ENCODE measurements at places on chromosomes 1 and 21.
A peak's percentile ranks its signal among the peaks of the same experiment; 100 is the strongest.

- DNase-seq: no peak
Measured at GRCh38 chr1:214702556-214702955, 99.6 kb downstream of the CENPF start.

DNA sequence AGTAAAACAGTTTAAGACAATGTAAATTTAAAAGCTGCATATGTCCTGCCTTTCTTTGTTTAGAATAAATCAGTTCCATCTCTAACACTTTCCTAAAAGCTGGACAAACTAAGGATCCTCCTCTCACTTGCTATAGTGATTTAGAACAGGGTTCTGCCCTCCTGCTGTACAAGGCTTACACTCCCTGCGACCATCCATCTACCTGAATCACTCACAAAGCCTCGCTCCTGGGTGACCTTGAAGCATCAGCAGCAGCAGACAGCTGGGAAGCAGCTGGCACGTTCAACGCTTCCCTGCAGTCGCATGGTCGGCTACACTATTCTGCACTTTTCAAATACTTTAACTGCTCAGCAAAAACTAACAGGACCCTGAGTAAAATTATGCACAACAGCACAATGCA lies 128.0 kb downstream of the NTPCR start:
- DNase-seq: no peak

DNA sequence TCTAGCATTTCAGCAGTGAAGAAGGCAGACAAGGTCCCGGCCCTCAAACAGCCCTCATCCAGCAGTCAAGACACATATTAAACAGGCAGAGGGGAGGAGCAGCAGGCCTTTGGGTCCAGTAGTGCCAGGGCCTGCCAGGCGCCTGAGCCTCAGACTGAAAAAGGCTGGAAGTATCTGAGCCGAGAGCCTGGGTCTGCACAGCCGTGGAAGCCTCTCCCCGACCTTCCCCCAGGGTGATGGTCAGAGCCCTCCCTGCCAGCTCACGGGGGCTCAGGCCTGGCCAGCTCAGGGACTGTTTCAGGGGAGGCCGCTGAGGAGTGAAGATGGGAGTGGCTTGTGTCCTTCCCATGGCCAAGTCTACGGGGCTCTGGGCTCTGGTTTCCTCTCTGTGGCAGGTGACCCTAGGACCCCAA lies 565.2 kb downstream of the PTPRU start:
- DNase-seq: no peak

DNA sequence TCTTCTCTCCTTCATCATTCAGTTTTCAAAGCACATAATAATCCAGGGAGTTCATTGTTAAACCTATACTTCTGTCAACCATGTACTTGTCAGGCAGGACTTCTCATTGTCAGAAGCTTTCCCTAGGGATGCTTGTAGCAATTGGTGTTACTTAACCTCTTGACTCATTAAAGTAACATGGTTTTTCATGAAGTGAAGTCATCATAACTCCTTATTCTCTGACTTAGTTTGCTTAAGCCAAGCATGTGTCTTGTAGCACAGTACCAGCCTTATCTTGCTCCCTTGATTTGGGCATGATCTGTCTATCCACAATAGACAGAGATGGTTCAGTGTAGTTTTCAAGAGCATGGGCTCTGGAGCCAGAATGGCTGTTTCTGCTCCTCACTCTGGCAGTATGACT lies 45.3 kb downstream of the LRIG2 start:
- DNase-seq: no peak

GRCh38 chr1:72932025-72932424 lies 649.7 kb upstream of the NEGR1 start:
- no peak for DNase-seq

DNA sequence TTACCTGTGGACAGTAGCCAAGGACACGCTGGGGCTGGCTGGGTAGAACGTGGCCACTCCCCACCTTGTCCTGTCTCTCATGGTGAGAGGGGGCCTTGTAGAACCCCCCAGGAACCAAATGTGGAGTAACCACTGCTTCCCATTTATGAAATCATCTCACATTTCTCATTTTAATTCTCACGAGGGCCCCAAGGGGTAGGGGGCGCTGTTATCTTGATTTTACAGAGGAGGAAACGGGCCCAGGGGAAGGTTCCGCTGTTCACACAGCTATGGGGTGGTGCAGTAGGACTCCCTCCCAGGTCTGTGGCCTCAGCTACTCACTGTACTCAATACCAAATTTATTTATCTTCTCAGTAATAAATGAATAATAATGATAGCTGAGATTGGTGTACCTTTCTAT lies 5.5 kb downstream of the SMPDL3B start:
- DNase-seq: peak; percentile 75

DNA sequence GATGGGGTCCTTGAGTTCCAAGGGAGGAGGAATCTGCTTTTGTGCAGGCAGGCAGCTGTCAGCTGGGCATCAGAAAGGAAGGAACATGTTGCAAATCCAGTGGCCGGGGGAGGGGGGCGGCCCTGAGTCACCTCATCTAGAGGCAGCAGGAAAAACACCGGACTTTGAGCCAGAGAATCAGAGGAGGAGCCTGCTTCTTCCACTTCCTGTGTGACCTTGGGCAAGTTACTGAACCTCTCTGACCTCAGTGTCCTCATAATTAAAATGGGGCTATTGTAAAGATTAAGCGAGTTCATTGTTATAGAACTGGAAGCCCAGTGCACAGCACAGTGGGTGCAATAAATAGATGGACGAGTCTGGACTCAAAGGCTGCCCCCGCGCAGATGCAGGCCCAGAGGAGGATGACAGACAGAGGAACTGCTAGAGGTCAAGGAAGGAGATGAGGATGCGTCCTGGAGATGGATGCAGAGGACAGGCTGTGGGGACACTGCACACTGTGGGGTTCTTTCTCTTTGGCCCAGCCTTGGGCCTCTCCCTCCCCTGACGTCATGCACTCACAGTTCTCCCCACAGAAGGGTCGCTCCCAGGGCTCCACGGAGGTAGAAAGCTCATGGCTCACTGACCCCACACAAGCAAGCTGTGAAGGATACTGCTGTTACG lies 714.3 kb downstream of the MATN1 start:
- no peak for DNase-seq

GRCh38 chr1:27581823-27582243 lies 22.1 kb downstream of the AHDC1 start:
- DNase-seq: no peak

GRCh38 chr1:59011663-59012062 lies 227.8 kb upstream of the JUN start:
- no peak for DNase-seq

DNA sequence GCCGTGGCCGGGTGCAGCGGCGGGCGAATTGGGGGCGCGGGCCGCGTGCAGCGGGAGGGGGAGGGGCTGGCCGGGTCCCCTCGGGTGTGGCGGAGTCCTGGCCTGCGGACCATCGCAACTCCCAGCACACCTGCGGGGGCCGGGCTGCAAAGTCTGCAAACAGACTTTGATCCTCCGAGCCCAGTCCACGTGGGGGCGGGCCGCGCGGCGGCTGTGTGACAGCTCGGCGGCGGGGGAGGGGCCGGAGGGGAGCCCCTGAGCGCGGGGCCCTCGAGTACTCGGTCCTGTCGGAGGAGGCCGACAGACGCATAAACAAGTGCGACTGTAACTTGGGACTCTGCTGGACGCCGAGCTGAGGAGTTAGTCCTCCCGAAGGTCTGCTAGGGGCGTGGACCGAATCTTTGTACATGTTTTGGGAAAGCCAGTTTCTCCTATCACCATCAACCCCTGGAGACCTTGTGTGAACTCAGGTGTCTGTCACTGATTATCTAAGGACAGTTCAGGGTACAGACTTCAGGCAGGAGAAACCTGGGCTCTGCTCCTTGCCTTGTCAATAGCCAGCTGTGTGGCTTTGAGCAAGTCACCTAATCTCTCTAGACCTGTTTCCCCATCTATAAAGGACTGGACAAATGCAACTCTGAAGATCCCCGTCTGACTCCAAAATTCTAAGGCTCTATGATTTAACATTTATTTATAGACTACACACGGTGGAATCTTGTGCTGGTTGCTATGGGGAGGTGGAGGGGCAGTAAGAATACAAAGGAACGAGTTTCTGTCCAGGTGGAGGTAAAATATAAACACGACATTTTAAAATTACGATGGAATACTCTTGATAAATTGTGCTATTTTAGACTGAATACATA lies 710 bp upstream of the SLC30A1 start:
- no peak for DNase-seq

DNA sequence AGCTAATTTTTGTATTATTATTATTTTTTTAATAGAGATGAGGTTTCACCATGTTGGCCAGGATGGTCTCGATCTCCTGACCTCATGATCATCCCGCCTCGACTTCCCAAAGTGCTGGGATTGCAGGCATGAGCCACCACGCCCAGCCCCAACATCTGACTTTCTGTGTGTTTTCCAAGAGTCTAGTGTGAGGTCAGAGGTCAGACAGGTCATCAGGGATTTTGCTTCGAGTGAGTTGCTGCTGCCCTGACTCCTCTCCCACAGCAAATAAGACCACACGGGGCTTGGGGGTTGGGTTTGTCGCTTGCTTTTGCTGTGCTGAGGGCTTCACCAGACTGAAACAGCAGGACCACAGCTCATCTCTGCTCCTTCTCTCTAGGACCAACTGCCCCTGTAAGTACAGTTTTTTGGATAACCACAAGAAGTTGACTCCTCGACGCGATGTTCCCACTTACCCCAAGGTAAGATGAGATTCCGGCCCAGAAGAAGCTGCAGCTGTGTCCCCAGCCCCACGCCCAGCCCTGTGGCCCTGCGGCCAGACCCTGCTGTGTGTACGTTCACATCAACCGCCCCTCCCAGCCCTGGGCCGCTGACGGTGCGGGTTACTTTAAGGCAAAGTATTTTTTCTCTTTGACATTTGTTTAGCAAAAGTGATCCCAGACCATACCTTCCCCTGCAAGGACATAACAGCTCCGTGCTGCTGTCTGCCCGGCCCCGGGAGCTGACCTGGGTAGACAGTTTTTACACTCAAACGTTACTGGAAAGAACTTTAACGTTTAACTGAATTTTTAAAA lies 97.5 kb downstream of the PDE9A start:
- no peak for DNase-seq

- no peak for DNase-seq
Measured at GRCh38 chr21:19048098-19048672, 644.6 kb upstream of the TMPRSS15 start.

DNA sequence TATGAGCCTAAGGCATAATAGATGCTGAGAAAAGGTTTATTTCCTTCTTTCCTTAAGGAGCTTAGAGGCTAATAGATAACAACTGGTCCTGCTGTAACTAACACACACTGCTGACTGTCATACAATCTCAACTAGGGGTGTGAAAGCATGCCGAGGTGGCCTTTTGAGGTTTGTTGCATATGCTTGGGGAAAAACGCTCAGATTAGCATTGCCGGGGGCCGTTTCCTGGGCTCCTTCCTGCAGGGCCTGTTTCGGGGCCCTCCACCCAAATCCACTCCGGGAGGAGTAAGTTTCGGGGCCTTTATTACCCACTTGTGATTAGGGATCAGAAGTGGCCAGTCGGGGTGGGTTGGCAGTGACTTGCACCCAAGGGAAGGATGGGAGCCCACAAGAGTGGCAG lies 27.2 kb upstream of the RCSD1 start:
- peak; percentile 38 for DNase-seq

DNA sequence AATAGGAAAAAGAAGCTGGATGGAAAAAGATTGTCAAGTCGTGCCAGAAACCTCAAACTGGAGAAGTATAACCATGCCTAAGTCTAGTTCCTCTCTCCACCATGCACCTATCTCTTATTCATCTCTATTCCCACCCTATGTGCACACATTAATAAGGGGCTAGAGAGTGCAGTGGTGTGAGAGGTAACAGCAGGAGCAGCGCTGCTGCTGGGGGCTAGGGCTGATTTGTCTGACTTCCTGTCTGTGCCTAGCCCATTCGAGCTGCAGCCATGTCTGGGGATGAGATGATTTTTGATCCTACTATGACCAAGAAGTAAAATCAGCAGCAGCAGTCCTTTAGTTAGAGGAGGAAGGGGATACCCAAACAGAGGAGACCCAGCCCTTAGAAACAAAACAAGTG lies 43.0 kb downstream of the TRIM33 start:
- no peak for DNase-seq

GRCh38 chr1:196650403-196650802 lies 1.4 kb upstream of the CFH start:
- no peak for DNase-seq

DNA sequence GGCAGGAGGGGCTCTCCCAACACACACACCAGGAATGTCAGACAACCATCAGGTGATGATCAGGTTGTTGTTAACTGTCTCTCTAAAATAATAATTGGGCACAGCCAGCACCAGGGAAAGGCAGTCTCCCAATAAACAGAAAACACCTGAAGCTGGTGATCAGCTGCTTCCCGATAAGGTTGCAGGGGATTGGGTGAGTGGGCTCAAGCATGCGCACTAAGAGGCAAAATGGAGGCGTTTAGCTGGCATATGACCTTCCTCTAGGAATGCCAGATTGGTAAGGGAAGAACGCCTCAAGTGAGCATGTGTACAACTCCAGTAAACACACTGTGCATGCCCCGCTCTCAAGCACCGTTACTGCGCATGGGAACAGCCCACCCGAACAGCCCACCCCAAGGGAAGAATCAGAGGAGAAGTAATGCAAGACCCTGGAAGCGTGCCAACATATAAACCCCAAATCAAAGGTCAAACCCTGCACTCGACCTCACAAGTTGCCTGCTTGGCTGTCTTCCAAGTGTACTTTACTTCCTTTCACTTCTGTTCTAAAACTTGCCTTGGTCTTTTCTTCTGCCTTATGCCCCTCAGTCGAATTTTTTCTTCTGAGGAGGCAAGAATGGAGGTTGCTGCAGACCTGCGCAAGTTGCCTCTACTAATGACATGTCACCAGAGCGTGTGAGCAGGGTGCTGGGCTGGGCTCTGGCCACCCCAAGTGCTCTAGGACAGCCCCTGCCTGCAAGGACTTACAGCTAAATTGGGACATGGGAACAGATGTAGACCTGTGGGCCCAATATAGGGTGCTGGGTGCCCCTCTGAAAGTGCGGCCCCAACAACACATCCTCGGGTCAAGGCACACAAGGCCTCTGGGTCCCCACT lies 200.8 kb downstream of the RHOU start:
- DNase-seq: peak; percentile 7

DNA sequence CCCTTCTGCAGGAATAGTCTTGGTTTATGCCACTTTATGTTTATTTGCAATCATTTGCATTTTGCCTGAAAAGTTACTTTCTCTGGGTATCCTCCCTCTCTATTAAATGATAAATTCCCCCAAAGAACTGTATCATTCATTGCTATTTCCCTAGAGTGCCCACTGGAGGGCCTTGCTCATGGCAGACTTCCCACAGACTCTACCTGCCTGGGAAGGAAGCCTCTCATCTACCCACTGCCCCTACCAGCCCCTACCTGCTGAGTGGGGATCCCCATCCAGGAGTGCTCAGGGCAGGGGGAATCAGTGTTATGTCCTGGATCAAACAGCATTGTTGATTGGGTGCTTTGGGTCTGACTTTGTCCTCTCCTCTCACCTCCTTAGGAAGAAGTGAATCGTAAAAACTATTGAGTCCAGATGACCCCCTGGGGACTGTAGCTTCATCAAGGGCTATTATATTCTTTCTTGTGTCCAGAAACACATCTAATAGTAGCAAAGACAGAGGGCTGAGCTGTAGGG lies 6.8 kb upstream of the LRRN2 start:
- no peak for DNase-seq

DNA sequence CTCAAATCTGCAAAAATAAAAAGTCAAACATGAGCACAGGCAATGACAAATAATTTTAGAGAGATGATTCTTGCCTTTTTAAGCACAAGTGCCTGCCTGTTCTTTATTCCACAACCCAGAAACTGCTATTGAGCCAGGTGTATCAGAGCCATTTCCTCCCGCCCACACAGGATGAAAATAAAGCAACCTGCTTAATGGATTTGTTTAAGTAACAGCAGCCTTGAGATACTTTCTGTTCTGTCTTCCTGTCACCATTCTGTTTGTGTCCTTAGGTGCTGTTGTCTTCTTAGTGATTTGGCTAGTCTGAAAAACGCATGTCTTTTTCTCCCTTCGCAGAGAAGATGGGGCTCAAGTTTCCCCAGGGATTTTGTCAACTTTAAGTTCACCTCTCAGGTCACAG lies 11.4 kb downstream of the RPE65 start:
- DNase-seq: no peak

Data from activated naive CD8-positive, alpha-beta T cell treated with anti-CD3 and anti-CD28 coated beads, Interleukin-2, amount 50 U/mL, for 24 hours (primary cell).